Osteoblast (primary cell): ENCODE measurements at places on chromosomes 13 and 19. TPM values are rescaled to one million over a fixed set of nuclear protein-coding genes. Genes with fewer than 3 reads are reported as not detected.

ZNF470 gene
- 4.7 TPM in 2 replicates for total RNA-seq

KATNAL1 gene
- total RNA-seq, result 15.9 and 18.0 TPM in 2 replicates

ZNF507 gene
- 13.0 TPM in 2 replicates for total RNA-seq

LINGO3 gene
- not detected in 2 replicates for total RNA-seq

SPART gene
- total RNA-seq, result 102 and 112 TPM in 2 replicates

DNA sequence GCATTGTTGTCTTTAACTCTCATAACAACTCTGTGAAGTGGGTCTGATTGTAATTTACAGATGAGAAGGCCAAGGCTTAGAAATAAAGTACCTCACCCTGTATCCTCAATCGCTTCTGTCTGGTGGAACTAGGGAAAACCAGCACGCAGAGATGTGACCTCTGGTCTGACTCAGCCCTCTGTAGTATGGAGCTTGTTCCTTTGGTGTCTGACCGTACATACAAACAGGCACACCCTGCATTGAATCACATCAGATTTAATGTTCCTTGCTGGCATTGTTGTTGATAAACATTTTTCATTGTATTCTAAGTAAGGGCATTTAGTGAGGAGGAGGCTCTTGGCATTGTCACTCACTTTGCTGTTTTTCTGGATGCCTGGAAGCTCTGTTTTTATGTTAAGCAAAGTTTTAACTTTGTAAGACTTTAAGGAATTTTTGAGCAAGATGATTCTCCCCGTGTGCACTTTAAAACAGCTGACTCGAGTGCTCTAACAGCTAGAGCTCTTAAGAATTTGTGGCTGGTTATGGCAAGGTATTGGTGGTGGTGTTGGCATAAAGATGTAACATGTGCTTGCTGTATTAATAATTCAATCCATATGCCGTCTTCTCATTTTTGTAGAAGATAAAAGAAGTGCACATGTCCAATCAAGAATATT, 89.0 kb upstream of the SPATA13 start:
- no peaks in the 10 kb centered on the region for H3K36me3 ChIP-seq
- peaks cover 4% of the 10 kb centered on the region for H3K4me1 ChIP-seq
- peak; percentile 85 for DNase-seq
- no peak overlapping the region for H3K4me3 ChIP-seq
- no peak overlapping the region for H3K27ac ChIP-seq
- H3K27me3 ChIP-seq, result peaks cover 9% of the 10 kb centered on the region

DNA sequence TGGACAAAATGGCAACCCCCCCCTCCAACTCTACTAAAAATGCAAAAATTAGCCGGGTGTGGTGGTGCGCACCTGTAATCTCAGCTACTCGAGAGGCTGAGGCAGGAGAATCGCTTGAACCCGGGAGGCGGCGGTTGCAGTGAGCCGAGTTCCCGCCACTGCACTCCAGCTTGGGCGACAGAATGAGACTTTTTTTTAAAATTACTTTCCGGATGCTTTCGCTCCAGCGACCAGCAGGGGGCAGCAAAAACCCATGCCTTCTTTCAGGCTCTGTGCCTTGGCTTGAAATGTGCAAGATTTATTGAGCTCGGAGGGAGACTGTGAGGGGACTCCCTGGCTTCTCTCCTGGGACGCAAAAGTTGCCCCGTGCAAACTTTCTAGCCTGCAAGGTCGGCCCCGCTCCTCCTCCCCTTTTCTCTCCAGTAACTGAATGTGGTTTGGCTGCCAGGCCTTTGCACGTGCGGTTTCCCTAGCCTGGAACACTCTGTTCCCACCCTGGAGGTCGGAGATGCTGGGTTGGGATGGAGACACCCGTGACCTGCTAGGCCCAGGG, 61.4 kb upstream of the NFIC start:
- no peak overlapping the region for H3K4me3 ChIP-seq
- no peaks in the 10 kb centered on the region for H3K4me1 ChIP-seq
- peak; percentile 95 for DNase-seq
- H3K27me3 ChIP-seq, result peaks cover 2% of the 10 kb centered on the region
- no peaks in the 10 kb centered on the region for H3K36me3 ChIP-seq

GRCh38 chr13:76440568-76440967, 445.6 kb downstream of the KCTD12 start:
- no peaks in the 10 kb centered on the region for H3K27me3 ChIP-seq
- H3K4me1 ChIP-seq, result no peaks in the 10 kb centered on the region
- no peak for DNase-seq
- H3K4me3 ChIP-seq, result no peak overlapping the region

DNA sequence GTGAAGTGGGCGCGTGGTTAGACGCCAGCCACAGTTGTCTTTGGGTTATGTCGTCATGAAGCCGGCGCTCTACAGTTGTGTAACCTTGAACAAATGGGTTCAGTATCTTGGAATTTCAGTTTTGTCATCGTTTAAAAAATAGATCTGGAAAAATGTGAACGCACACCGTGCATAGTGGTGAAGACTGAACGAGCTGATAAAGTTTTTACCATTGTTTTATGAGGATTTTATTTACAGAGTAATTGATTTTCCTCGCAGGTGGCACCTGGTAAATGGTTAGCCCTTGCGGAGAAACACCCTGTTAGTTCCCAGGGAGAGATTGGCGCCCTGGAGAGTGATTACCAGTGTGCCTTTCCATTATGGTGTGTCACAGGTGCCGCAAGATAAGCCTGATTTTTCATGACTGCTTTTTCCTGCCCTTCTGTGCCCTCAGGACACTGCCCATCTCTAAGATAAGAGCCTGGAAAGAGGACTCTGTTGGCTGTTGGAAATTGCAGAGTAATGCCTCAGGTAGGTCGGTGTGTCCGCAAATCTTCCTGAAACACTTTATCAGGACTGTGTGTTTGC, 577 bp downstream of the ZNF181 start:
- peak overlapping the region; percentile 93 for H3K4me3 ChIP-seq
- peaks cover 13% of the 10 kb centered on the region for H3K4me1 ChIP-seq
- no peak for DNase-seq
- no peaks in the 10 kb centered on the region for H3K27me3 ChIP-seq
- H3K27ac ChIP-seq, result peak overlapping the region; percentile 96

DNA sequence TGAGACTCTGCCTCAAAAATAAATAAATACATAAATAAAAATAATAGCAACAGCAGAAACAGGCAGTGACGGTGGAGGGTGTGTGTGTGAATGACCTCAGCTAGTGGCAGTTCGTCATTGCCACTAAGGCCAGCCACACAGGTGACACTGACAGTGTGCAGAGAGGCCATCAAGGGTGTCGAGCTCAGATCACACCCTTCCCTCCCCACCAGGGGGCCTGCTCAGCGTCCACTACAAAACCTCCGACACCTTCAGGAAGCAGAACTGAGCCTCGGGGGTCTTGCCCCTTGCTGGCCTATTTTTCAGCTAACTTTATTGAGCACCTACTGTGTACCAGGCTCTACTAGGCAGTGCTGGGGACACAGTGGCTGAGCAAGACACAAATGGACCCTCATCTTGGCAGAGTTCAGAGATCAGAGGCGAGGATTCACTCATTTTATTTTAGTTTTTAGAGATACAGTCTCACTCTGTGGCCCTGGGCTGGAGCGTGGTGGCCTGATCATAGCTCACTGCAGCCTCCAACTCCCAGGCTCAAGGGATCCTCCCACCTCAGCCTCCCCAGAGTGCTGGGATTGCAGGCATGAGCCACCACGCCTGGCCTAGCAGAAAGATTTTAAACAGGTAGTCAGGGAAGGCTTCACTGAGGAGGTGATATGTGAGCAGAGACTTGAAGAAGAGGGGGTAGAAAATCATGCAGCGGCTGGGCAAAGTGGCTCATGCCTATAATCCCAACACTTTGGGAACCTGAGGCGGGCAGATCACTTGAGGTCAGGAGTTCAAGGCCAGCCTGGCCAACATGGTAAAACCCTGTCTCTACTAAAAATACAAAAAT, 30.3 kb upstream of the SEMA6B start:
- no peaks in the 10 kb centered on the region for H3K4me1 ChIP-seq
- DNase-seq, result peak; percentile 31
- no peaks in the 10 kb centered on the region for H3K36me3 ChIP-seq

DNA sequence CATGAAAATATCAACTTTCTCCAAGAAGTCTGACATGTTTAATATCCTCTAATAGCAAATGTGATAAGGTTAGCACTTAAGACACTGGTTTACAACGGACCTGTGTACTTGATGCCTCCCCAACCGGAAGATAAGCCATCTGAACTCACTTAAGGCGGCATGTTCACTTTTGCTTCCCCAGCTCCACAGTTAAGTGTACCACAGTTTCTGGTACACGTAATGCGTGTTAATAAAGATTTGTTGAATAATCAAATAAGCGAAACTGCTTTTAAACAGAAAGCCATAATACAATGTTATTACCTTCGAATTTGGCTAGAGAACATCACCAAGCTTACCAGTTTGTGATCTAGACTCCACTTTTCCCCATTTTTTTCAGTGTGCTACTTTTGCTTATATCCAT, 1.4 kb upstream of the PAN3 start:
- H3K4me1 ChIP-seq, result peaks cover 19% of the 10 kb centered on the region
- H3K27ac ChIP-seq, result peak overlapping the region; percentile 85
- DNase-seq, result no peak
- peak overlapping the region; percentile 82 for H3K4me3 ChIP-seq
- H3K27me3 ChIP-seq, result no peaks in the 10 kb centered on the region

- H3K27me3 ChIP-seq, result no peaks in the 10 kb centered on the region
- H3K27ac ChIP-seq, result no peak overlapping the region
- H3K4me3 ChIP-seq, result no peak overlapping the region
- H3K36me3 ChIP-seq, result no peaks in the 10 kb centered on the region
- no peaks in the 10 kb centered on the region for H3K4me1 ChIP-seq
Measured at GRCh38 chr13:70043685-70044084, 63.9 kb upstream of the ATXN8OS start.

- peak overlapping the region; percentile 65 for H3K4me3 ChIP-seq
- no peak overlapping the region for H3K27ac ChIP-seq
- peaks cover 40% of the 10 kb centered on the region for H3K4me1 ChIP-seq
- no peaks in the 10 kb centered on the region for H3K27me3 ChIP-seq
Measured at GRCh38 chr19:46471811-46472543, 614 bp upstream of the PNMA8A start.

- peaks cover 8% of the 10 kb centered on the region for H3K4me1 ChIP-seq
- no peaks in the 10 kb centered on the region for H3K27me3 ChIP-seq
- DNase-seq, result no peak
- H3K36me3 ChIP-seq, result peaks cover 25% of the 10 kb centered on the region
Measured at GRCh38 chr19:56543776-56544175, 5.0 kb downstream of the ZFP28 start.

DNA sequence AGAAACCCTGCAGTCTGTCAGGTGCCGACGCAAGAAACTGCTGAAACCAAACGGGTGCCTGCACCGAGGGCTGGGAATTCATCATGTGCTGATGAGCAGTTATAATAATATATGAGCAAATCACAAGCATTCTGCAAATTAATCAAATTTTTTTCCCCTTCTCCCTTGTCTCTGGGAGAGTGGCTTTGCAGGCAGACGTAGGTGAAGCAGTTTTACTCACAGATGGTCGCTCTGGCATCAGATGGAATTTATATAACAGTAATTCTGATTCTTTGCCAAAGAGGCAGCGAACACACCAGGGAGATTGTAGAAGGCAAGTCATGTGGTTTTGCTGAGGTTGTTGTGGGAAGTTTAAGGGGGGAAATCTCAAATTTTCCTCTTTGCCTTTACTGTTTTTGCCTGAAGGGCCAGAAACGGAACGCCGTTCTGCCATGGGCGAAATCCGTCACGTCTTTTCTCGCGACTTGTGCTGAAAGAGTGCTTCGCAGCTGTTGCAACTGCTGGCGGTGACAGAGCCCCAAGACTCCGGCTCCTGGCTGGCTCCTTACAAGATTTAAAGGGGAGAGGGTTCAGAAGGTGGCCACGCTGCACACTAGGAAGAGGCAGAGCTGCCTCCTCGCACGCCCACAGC, 320.1 kb downstream of the ZNF536 start:
- no peak overlapping the region for H3K27ac ChIP-seq
- H3K36me3 ChIP-seq, result no peaks in the 10 kb centered on the region
- peaks cover 17% of the 10 kb centered on the region for H3K27me3 ChIP-seq

- H3K36me3 ChIP-seq, result no peaks in the 10 kb centered on the region
- H3K27ac ChIP-seq, result no peak overlapping the region
- H3K27me3 ChIP-seq, result no peaks in the 10 kb centered on the region
- no peak overlapping the region for H3K4me3 ChIP-seq
- no peak for DNase-seq
Measured at GRCh38 chr19:14954071-14954655, 12.9 kb downstream of the OR7C2 start.
